ENCODE measurements at places on chromosomes 13 and 19.
A peak's percentile ranks its signal among the peaks of the same experiment; 100 is the strongest.

DNA sequence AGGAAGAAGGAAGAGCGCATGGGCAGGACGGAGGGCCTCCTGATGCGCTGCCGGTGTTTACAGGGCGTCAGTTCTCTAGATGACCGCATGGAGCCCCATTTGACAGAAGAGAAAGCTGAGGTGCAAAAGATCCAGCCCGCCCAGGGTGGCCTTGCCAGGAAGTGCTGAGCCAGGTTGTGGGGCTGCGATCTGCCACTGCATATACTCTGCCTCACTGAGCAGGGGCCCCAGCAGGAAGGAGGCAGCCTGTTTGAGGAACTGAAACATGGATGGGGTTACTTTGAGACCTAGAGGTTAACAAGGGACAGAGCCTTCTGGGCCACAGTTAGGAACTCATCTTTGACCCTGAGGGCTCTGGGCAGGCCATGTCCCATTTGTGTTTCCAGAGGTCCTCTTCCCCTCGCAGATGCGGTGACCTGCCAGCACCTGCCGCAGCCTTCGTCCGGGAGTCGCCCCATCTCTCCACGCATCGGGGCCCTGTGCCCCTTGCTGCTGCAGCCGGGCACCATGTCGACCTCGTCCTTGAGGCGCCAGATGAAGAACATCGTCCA is 3.2 kb downstream of the EPN1 start:
- no peak for DNase-seq

GRCh38 chr13:30020726-30021312 is 170.4 kb upstream of the UBL3 start:
- DNase-seq, result no peak

DNA sequence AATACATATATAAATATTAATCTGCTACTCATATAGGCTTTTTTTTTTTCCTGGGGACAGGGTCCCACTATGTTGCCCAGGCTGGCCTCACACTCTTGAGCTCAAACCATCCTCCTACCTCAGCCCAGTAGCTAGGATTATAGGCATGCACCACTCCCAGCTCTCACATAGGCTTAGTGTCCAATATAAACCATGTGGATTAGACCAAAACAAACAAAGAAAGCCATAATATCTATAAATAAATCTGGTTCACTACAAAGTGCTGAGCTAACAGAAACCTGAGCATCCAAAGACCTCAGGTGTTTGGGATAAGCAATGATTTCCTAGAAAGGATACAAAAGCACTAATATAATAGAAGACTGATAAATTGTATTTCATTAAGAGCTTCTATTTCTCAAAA is 26.0 kb downstream of the TBC1D4 start:
- no peak for DNase-seq

DNA sequence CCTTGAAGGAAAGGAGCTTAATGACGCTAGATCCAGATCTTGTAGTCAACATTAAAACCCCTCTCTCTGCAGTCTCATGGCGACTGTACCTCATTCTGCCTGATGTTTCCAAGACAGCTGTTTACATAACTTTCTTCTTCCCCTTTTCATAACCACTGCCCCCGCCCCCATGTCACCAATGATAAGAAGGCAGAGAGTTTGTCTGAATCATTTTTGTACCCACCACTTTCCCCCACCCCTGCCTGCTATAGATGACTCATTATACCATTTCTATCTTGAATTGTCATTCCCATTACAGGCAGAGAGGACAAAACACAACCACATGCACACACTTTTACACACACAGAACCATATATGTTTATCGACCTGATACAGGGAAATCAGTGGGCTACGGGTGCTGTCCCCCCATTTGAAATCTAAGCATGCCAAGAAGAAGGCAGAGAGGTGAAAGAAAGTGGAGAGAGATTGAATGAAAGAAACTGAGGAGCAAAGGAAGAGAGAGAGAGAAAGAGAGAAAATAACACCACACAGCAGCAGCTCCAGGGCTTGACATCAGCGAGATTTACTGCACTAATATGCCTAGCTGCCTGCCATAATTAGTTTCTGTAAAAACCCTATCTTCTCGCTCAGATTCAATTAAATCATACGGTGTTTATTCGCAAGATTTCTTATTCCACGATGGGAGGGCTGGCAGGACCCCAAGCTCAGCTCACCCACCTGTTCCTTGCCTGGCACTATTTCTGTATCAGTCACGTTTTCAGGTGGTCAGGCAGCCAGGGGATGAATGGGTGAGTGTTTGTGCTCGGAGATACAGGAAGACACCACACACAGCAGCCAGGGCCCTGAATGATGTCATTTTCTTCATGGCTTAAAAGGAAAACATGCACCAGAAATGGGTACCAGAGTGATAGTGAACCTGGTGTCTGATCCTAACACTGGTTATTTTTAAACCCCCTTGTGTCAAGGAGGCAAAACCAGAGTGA is 114.3 kb upstream of the SERP2 start:
- DNase-seq, result no peak

- no peak for DNase-seq
Observed at GRCh38 chr13:94188201-94188854, 291.2 kb downstream of the DCT start.

- DNase-seq, result no peak
Observed at GRCh38 chr13:75410207-75410606, 71.8 kb downstream of the TBC1D4 start.

GRCh38 chr13:40429706-40430545 is 236.5 kb downstream of the FOXO1 start:
- DNase-seq, result no peak

- DNase-seq, result no peak
Observed at GRCh38 chr13:27979765-27980279, 8.7 kb downstream of the URAD start.

DNA sequence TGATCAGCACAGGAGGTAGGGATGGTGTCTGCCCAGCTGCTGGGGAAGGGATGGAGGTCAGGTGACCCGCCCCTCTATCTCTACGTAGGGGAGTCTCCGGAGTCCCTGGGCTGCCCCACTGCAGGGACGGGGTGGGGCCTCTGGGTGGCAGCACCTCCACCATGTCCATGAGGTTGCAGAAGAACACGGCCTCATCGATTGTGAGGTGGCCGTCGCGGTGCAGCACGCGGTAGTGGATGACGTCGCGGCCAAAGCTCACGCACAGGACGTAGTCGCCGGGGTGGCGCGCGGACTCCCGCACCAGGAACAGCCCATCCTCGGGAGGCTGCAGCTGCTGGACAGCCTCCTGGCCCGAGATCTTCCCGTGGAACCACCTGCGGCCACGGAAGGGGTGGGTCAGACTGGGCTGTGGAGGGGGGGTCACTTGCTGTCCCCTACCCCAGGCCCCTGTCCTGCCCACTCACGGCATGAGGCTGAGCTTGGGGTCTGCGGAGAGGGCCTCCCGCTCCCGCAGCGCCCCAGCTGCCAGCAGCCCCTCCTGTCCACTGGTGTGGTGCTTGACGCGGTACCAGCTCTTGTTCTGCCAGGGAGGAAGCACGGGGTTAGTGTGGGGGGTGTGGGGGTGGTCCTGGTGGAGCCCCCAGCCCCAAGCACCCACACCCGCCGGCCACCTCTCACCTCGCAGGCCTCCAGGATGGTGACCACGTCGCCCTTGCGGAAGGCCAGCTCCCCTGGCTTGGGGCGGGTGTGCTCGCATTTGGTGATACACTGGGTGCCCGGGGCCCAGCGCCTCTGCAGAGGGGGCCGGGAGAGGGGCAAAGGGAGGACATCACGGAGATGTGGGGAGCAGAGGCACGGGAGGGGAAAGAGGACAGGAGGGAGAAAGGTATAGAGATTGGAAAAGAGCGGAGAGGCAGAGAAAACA is 2.3 kb downstream of the MATK start:
- no peak for DNase-seq

DNA sequence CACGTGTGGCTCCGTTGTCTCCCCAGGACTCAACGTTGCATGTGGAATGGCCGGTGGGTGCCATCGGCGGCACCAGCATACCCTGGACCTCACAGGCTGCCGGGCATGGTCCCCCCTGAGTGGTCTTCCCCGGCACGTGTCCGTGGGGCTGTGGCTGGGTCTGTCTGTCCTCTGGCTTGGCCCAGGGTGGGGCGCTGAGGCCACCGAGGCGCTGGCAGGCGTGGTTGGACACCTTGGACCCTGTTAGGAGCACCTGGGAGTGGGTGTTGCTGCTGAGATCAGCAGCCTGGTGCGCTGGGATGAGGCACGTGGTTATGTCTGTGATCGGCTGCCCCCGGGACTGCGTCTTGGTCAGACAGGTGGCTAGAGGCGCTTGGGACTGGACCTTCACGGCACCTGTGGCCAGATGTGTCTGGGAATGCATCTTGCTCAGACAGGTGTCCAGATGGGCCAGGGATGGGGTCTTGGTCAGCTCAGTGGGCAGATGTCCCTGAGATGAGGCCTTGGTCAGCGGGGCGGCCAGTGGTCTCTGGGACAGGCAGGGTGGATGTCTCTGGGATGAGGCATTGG is 9.2 kb downstream of the IQCN start:
- DNase-seq, result no peak

DNA sequence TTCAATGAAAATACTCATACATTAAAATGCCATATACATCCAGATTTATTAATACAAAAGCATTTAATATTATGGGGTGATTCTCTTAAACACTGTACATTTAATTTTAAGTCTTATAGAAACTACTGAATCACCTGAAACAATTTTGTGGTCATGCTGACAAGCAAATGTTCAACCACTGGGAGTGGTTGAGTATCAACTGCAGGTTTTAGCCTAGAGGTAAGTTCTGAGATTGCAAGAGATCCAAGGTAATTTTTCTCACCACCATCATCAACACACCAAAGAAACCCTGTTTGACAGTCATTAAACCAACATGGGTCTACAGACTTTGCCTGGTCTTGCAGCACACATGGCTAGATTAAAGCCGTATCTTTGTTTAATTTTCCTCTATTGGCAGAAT is 196.3 kb downstream of the LHFPL6 start:
- no peak for DNase-seq

- DNase-seq, result no peak
Observed at GRCh38 chr13:40665126-40666044, 1.1 kb downstream of the FOXO1 start.

DNA sequence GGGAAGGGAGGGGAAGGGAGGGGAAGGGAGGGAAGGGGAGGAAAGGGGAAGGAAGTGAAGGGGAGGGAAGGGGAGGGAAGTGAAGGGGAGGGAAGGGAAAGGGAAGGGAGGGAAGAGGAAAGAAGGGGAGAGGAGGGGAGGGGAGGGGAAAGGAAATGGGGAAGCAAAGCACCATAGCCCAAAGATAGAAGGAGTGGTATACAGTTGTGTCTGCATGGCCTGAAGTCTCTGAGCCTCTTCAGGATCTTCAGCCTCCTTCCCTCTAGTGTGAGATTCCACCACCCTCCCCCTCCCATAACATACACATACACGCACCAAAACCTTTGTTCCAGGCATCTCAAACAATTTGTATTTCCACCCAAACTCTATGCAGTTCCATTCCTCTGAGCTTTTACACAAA is 96.2 kb upstream of the SERP2 start:
- DNase-seq, result no peak

DNA sequence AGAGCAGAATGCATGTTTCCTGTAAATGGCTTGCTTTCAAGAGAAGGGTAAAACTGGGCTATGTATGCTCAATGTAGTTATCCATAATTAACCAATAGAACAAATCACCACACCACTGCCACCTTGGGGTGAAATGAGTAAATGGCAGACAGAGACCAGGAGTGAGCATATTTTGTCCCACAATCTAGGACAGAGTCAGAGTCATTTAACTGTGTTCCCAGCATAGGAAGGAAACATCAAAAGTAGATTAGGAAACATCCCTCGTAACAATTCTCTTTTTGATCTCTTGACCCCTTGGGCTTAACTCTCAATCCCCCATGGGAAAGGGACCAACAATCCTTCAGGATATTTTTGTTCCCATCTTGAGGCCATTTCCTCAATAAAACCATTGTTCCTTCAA is 224.8 kb downstream of the NHLRC3 start:
- no peak for DNase-seq

DNA sequence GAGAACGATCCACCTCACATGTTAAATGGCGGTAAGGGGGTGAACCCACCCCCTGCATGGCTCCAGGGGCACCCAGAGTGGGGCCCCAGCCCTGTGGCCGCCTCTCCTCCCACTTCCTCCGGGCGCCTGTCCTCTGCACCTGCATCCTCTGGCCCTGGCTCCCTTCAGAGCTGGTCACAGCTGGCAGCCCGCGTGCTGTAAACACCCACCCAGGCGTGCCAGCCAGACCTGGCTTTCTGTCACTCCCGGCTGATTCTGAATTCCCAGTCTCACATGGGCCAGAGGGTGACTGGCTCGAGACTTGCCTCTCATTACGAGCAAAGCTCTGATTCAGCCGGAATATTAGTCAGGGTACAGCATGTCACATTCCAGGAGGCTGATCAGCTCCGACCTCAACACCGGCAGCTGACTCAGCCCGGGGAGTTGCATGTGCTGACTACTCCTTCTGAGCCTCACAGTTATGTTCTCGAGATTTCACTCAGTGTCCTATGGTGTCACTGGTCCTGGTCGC is 75.1 kb downstream of the GNG7 start:
- DNase-seq, result peak; percentile 92

- no peak for DNase-seq
Observed at GRCh38 chr13:25902891-25903341, 148.9 kb downstream of the SHISA2 start.

DNA sequence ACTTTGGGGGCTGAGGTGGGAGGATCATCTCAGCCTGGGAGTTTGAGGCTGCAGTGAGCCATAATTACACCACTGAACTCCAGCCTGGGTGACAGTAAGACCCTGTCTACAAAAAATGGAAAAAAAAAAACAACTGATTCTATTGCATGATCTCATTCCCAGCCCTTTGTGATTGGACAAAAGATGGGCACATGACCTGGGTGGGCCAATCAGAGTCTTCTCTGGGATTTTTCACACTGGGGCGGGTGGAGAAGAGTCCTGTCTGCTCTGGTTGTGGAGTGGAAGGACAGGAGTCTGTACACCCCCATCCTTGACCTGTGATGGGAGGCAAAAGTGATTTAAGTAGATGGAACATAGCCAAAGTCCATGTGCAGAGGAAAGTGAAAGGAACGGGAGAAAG is 170.5 kb downstream of the UQCRFS1 start:
- no peak for DNase-seq

- DNase-seq, result no peak
Observed at GRCh38 chr19:34317311-34317927, 47.6 kb upstream of the GPI start.

DNA sequence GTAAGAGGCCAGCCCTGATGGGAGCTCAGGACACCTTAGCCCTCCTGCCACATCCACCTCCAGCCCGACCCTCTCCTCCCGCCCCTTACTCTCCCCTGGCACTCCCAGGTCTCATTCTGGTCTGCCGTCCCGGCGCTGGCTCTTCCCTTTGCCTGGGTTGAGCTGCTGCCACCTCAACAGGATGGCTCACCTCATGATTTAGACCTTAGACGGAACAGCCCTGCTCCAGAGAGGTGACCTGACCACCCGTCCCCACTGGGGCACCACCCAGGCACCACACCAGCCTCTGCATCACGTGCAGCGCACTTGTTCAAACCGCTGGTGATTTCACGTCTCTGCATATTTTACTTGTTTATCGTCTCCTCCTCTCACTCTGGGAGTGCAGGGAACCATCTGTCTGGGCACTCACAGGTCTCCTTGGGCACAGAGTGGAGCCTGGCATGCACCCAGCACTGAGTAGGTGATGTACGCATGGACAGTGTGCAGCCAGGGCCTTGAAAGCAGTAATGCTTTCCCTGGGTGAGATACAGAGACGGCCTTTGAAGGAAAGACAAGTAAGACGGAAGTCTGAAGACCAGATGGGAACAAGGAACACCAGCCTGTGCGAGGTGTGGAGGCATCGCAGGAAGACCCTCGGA is 183.1 kb downstream of the KATNAL1 start:
- no peak for DNase-seq
